ENCODE measurements at places on chromosomes 2 and 18.

DNA sequence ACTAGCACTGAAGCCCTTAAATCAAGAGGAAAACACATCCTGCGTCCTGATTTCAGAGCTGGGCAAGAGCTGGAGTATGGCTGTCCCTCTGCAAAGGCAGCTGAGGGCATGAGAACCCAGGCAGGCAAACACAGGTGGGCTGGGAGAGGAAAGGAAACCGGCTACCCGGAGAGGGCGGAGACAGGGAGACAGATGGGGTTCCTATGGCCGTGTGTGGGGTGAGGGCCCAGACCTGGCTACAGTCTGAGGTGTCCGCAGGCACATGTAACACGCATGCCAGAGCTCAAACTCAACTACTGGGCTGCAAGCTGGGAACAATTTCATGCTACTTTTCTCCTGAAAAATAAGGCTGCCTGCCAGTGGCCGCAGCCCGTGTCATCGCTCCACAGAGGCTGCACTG, 2.7 kb downstream of the COPS9 start:
- DNase-seq: no peak

DNA sequence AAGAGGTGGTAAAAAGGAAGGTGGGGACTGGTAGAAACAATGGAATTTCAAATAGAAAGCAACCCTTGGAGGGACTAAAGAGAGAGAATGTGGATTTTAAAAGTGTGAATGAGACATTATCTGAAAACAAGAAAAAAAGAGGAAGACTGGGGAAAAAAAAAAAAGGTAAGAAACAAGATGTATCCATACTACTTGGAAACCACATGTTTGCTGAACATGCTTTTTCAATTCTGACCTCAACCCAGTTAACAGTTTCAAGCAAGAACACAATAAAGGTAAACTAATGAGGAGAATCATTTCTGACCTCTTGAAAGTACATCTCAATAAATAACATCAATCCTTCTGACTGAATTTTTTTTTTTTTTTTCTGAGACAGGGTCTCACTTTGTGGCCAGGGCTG, 2.6 kb downstream of the FARSB start:
- no peak for DNase-seq

DNA sequence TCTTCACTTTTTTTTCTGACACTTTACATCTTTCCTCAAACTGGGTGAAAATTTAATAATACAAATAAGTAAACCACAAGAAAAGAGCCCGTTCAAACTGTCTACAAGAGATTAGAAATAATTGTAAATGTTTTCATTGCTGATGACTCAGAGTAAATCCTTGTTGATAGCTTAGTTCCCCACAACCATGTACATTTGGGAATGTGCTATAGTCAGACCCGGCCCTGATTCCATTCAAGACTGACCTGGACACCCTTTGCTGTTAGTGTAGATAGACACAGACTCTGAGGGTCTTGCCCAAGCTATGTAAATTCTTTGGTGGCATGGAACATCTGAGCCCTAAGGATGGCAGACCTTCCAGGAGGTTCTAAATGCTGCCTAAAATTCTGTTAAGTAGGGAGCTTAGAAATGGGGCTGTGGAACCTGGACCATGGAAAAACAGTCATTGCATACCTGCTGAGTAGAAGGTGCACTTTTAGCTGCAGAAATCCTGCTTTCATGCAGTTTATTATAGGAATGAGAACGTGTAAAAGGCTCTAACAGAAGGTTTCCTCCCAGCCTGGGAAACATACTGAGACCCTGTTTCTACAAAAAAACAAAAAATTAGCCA, 3.7 kb downstream of the MALT1 start:
- no peak for DNase-seq

DNA sequence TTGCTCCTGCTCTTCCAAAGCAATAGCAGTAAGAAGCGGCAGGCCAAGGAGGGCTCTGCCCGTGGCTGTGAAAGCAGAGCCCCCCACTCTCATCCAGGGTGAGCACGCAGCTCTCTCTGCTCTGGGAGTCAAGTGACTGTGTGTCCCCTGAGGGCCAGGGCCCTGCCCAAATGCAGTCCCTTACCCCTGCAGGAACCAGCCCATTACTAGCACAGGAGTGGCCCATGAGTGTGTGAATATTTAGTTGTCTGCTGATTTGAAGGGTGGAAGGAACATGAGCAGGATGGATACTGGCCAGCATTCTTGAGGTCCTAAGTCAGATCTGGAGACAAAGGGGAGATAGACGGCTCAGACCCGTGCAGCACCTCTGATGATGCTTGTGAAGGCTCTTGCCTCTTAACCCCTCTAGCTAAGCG, 69.7 kb upstream of the FOSL2 start:
- DNase-seq: no peak

GRCh38 chr2:8157621-8158430, 524.0 kb upstream of the ID2 start:
- DNase-seq: no peak

DNA sequence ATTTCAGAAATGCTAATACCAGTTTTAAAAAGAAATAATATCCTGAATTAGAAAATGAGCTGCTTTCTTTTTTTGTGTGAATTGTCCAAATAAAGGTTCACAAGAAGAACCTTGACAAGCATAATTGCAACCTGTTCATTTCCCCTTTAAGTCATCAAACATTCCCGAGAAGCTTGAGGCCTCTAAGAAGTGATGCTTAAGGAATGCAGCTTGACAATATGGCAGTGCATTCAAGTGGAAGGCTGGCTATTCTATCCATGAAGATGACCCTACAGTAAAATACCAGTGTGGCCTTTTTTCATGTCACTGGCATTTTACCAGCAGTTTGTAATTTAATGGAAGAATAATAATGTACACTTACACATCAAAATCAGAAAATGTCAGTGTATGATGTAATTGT, 216.7 kb downstream of the CTNNA2 start:
- no peak for DNase-seq

- DNase-seq: no peak
Measured at GRCh38 chr2:79179036-79179435, 19.5 kb upstream of the REG3A start.

GRCh38 chr2:239275044-239275685, 125.7 kb downstream of the HDAC4 start:
- DNase-seq: peak; percentile 88

- DNase-seq: no peak
Measured at GRCh38 chr2:128549094-128549493, 230.4 kb upstream of the HS6ST1 start.

Data from CD4-positive, alpha-beta T cell treated with Interleukin-4 for 1 hour (primary cell).